ENCODE measurements at places on chromosomes 16 and 17. TPM values are rescaled to one million over a fixed set of nuclear protein-coding genes. Genes with fewer than 3 reads are reported as not detected.
A peak's percentile ranks its signal among the peaks of the same experiment; 100 is the strongest.

NACA2 gene
- 0.35 TPM for total RNA-seq

TNP2 gene
- not detected for total RNA-seq

GINS2 gene
- 50.0 TPM for total RNA-seq

ZP2 gene
- not detected for total RNA-seq

C16orf96 gene
- total RNA-seq: 0.21 TPM

MMP28 gene
- total RNA-seq: not detected

KRTAP17-1 gene
- not detected for total RNA-seq

NEURL4 gene
- total RNA-seq: 34.7 TPM

SOX8 gene
- total RNA-seq: 0.25 TPM

GCGR gene
- not detected for total RNA-seq

CA7 gene
- total RNA-seq: not detected

OR4D1 gene
- 0.77 TPM for total RNA-seq

IST1 gene
- total RNA-seq: 180 TPM

DNA sequence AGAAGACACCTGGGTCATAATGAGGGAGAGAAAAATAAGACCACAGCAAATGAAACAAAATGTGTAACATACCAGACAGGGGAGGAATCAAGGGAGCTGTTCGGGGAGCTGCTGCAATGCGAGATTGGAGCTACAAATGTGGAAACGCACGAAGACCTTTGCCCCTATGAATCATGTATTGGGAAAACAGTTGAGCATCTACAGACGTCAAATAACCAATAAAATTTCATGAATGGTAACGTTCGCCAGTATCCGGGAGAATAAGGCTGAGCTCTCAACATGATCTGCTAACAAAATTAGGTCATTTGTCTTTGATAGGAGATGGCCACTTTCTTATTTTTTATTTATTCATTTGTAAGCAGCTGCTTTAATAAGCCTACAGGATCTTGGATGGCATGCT lies 486.2 kb upstream of the RBFOX1 start:
- no peaks in the 10 kb centered on the region for H3K4me1 ChIP-seq
- no peak overlapping the region for H3K4me3 ChIP-seq
- no peak overlapping the region for H3K27ac ChIP-seq
- DNase-seq: no peak

- no peaks in the 10 kb centered on the region for H3K27me3 ChIP-seq
- H3K27ac ChIP-seq: no peak overlapping the region
- DNase-seq: no peak
Observed at GRCh38 chr16:49639739-49640431, 216.0 kb downstream of the ZNF423 start.

- no peak overlapping the region for H3K27ac ChIP-seq
- no peak overlapping the region for H3K4me3 ChIP-seq
- H3K4me1 ChIP-seq: no peaks in the 10 kb centered on the region
- no peak for DNase-seq
- no peaks in the 10 kb centered on the region for H3K36me3 ChIP-seq
Observed at GRCh38 chr17:19574956-19575355, 41.3 kb downstream of the SLC47A1 start.

GRCh38 chr16:23858542-23858941 lies 22.8 kb downstream of the PRKCB start:
- peaks cover 23% of the 10 kb centered on the region for H3K36me3 ChIP-seq
- no peak overlapping the region for H3K4me3 ChIP-seq
- H3K27me3 ChIP-seq: no peaks in the 10 kb centered on the region
- no peak overlapping the region for H3K27ac ChIP-seq

GRCh38 chr16:25370541-25370940 lies 112.9 kb upstream of the ZKSCAN2 start:
- H3K4me1 ChIP-seq: no peaks in the 10 kb centered on the region
- H3K4me3 ChIP-seq: no peak overlapping the region
- no peak overlapping the region for H3K27ac ChIP-seq

DNA sequence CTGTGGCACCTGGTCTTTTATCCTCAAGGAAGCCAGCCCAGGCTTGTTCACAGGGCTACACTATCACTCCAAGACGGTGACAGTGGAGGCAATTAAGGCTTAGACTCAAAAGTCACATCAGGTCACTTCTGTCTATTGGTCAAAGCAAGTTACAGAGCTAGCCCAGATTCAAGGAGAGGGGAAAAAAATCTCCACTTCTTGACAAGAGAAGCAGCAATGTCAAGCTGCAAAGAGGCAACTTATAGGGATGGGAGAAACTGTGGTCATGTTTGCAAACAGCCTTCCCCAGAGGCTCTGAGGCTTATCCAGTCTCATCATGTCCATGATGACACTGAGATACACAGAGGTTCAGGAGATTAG lies 31.6 kb downstream of the SERPINF1 start:
- no peak for DNase-seq
- H3K4me1 ChIP-seq: peaks cover 9% of the 10 kb centered on the region
- H3K4me3 ChIP-seq: no peak overlapping the region
- no peaks in the 10 kb centered on the region for H3K27me3 ChIP-seq

- H3K27ac ChIP-seq: no peak overlapping the region
- H3K27me3 ChIP-seq: peaks cover 29% of the 10 kb centered on the region
Observed at GRCh38 chr16:68436581-68436980, 11.7 kb downstream of the SMPD3 start.

- peak overlapping the region; percentile 59 for H3K4me3 ChIP-seq
- peaks cover 34% of the 10 kb centered on the region for H3K36me3 ChIP-seq
- H3K27ac ChIP-seq: peak overlapping the region; percentile 99
- H3K27me3 ChIP-seq: no peaks in the 10 kb centered on the region
Observed at GRCh38 chr17:57604771-57605674, 140.1 kb downstream of the CCDC182 start.

DNA sequence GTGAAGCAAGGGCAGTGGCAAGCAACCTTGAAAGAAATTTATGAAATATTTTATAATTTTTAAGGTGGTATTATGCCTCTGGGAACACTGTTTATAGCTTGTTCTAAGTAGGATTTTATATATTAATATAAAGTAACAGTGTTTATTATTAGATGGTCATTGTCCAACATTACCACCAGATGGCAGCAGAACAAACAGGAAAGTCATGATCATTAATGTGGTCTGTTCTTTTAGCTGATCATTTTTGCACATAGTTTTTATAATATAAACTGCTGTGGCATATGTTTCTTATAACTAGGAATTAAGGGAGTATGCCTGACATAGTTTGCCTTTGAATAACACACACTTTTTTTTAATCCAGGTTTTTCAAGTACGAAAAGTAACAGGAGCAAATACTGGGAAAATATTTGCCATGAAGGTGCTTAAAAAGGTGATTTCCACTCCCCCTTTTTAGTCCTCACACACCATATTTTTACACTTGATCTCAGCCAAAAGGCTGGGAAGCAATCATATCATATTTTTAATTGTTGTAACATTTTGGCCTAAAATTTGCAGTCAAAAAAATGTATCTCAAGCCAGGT lies 21.4 kb downstream of the RPS6KB1 start:
- no peak overlapping the region for H3K4me3 ChIP-seq
- H3K4me1 ChIP-seq: peaks cover 1% of the 10 kb centered on the region
- peaks cover 34% of the 10 kb centered on the region for H3K36me3 ChIP-seq
- DNase-seq: peak; percentile 42

DNA sequence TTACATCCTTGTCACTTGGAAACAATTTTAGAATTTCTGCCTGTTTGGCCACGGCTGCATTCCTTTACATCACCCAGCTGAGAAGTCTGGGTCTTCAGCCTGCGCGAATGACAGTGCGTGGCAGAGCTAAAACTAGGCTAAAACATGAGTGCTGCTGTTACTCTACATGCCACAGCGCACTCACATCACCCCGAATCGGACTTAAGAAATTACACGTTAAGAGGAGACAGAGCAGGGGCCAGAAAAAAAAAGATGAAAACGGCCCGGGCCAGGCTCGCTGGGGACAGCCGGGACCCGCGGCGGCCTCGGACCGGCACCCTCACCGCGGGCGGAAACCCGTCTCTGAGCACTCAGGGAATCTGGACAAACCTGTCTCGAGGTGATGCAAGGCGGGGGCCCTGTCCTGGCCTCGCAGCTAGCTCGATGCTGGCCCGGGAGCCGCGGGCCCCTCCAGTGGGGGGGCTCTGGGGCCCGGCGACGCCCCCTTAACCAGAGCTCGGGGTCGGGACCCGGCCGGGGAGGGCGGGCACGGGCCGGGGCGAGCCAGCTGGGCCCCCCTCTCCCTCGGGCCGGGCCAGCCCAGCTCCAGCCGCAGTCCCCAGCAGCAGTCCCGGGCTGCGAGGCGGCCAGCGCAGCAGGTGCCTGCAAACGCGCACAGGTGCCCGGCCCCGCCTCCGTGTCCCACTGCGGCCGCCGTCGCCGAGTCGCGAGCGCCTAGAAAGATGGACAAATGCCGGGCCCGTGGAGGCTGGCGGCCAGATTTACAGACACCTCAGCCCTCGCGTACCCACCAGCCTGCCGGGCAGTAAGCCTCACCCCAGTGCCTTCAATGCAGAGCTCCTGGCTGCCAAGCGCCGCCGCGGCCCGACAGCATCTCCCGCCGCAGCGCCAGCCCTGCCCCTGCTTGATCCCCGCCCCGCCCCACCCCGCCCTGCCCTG lies at the start of gene AKTIP:
Gene AKTIP (minus strand): TSS at position 879 of the 939 bp plus-strand sequence. CDS start 2,950 bp downstream, outside the sequence.
- H3K27ac ChIP-seq: peak within 1 kb of the TSS; percentile 93
- DNase-seq: peak; percentile 35
- H3K4me3 ChIP-seq: peak within 1 kb of the TSS; percentile 90
- H3K36me3 ChIP-seq: peaks cover 33% of the 10 kb centered on the region

- no peaks in the 10 kb centered on the region for H3K27me3 ChIP-seq
- H3K27ac ChIP-seq: peak overlapping the region; percentile 31
- DNase-seq: no peak
- H3K36me3 ChIP-seq: no peaks in the 10 kb centered on the region
Observed at GRCh38 chr17:2571523-2572303, 21.7 kb upstream of the PAFAH1B1 start.

DNA sequence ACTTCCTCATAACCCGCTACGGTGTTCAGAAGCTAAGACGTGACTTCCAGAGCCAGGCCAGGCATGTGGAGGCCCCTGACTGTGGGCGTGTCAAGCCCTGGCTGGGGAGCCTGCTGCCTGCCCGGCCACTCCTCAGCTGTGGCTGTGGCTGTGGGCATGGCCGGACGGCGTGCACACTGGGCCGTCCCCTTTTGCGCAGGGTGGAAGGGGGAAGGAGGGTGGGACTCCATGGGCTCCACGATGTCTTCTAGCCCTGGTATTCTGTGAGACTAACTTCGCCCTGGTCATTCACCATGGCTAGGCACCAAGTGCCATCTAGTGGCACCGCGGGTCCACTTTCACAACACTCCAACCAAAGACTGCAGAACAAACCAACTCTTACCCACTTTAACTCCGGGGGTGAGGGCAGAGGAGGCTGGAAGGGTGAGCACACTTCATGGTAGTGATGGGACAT lies 67.9 kb downstream of the N4BP1 start:
- DNase-seq: no peak
- peaks cover 9% of the 10 kb centered on the region for H3K4me1 ChIP-seq
- H3K4me3 ChIP-seq: no peak overlapping the region
- H3K27me3 ChIP-seq: no peaks in the 10 kb centered on the region
- H3K36me3 ChIP-seq: peaks cover 41% of the 10 kb centered on the region

DNA sequence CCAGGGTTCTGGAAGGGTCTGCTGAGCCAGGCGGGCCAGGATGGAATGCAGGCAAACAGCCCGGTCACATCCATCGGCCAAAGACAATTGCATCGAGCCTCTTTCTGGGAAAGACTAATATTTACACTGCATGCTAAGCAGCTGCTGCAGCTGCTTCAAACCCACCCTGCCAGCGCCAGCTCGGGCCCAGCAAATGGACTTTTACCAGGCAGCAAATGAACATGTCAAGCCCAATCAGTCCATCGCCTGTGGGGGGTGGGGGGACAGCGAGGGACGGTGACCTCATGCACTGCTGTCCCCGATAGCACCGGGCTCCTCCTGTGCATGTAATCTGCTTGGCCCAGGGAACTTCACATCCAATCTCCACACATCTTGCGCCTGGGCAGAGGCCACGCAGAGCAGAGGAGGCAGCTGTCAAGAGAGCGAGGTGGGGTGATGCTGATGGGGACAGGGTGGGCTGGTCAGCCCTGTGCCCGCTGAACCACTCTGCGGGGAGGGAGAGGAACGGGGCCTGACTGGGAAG lies 39.4 kb upstream of the CDH5 start:
- no peaks in the 10 kb centered on the region for H3K27me3 ChIP-seq
- H3K27ac ChIP-seq: no peak overlapping the region
- no peak overlapping the region for H3K4me3 ChIP-seq
- H3K4me1 ChIP-seq: no peaks in the 10 kb centered on the region

DNA sequence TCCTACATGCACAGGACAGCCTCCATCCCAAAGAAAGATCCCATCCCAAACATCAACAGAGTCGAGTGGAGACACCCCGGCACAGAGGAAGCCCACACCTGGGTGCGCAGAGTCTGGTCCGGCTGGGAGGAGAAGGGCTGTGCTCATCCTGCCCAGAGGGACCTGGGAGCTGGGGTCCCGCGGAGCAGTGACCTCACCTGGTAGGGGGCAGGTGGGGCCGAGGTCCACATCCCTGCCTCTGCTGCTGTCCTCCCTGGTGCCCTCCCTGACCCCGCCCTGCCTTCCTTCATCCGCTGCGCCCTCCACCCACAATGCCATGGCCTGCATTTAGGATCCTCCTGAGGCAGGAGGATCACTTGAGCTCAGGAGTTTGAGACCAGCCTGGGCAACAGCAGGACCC lies 2.9 kb downstream of the C16orf90 start:
- H3K27me3 ChIP-seq: no peaks in the 10 kb centered on the region
- H3K4me3 ChIP-seq: no peak overlapping the region
- H3K27ac ChIP-seq: peak overlapping the region; percentile 41
- no peaks in the 10 kb centered on the region for H3K36me3 ChIP-seq

- H3K4me1 ChIP-seq: peaks cover 38% of the 10 kb centered on the region
- no peaks in the 10 kb centered on the region for H3K27me3 ChIP-seq
Observed at GRCh38 chr17:81660441-81660840, 4.1 kb upstream of the PDE6G start.

- H3K27ac ChIP-seq: peak overlapping the region; percentile 91
- H3K4me1 ChIP-seq: peaks cover 39% of the 10 kb centered on the region
- peak overlapping the region; percentile 92 for H3K4me3 ChIP-seq
- peak; percentile 34 for DNase-seq
- H3K27me3 ChIP-seq: no peaks in the 10 kb centered on the region
Observed at GRCh38 chr17:75153780-75154194, 525 bp downstream of the JPT1 start.

- H3K27ac ChIP-seq: no peak overlapping the region
- H3K4me3 ChIP-seq: no peak overlapping the region
- no peaks in the 10 kb centered on the region for H3K4me1 ChIP-seq
- H3K36me3 ChIP-seq: no peaks in the 10 kb centered on the region
Observed at GRCh38 chr16:77514500-77515220, 79.8 kb upstream of the ADAMTS18 start.

- H3K27me3 ChIP-seq: no peaks in the 10 kb centered on the region
- no peak overlapping the region for H3K4me3 ChIP-seq
- no peaks in the 10 kb centered on the region for H3K36me3 ChIP-seq
- H3K4me1 ChIP-seq: no peaks in the 10 kb centered on the region
- DNase-seq: no peak
Observed at GRCh38 chr16:88072571-88073001, 121.4 kb downstream of the BANP start.

GRCh38 chr17:3885970-3886369 lies 6.9 kb downstream of the CAMKK1 start:
- peak overlapping the region; percentile 55 for H3K27ac ChIP-seq
- no peak overlapping the region for H3K4me3 ChIP-seq
- no peaks in the 10 kb centered on the region for H3K27me3 ChIP-seq
- H3K36me3 ChIP-seq: no peaks in the 10 kb centered on the region
- H3K4me1 ChIP-seq: peaks cover 36% of the 10 kb centered on the region

- H3K4me1 ChIP-seq: no peaks in the 10 kb centered on the region
- peaks cover 17% of the 10 kb centered on the region for H3K36me3 ChIP-seq
- DNase-seq: no peak
- H3K4me3 ChIP-seq: no peak overlapping the region
Observed at GRCh38 chr16:85781695-85782370, 17.5 kb downstream of the EMC8 start.

- H3K36me3 ChIP-seq: peaks cover 20% of the 10 kb centered on the region
- DNase-seq: no peak
- H3K27me3 ChIP-seq: no peaks in the 10 kb centered on the region
- no peaks in the 10 kb centered on the region for H3K4me1 ChIP-seq
Observed at GRCh38 chr17:17080781-17081180, 38.5 kb downstream of the MPRIP start.
